NCI-H526 (cell line): ENCODE measurements at places on chromosomes 6 and 20.

DNA sequence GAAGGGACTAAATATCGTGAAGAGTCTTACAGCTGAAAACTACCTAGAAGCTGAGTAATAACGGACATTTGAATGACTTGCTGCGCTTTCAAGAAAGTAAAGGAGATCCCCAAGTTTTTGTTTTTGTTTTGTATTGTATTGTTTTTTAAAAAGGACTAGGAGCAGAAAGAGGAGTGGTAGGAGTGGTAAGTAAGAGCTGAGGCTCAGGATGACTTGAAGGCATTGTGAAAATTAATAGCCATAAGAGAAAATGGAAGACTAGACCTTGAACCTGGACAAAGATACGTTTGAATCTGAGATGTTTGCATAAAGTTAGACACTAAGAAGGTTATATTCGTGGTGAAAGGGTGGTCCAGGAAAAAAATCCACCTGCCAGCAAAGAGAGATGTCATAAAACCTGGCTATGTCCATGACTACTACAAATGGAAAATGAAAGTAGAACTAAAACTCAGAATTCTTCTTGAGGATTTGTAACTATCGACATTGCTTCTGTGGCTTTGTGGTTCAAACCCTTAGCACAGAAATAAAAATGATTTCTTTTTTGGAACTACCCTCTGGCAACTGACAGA, 824.8 kb upstream of the FLRT3 start:
- DNase-seq, result no peak

DNA sequence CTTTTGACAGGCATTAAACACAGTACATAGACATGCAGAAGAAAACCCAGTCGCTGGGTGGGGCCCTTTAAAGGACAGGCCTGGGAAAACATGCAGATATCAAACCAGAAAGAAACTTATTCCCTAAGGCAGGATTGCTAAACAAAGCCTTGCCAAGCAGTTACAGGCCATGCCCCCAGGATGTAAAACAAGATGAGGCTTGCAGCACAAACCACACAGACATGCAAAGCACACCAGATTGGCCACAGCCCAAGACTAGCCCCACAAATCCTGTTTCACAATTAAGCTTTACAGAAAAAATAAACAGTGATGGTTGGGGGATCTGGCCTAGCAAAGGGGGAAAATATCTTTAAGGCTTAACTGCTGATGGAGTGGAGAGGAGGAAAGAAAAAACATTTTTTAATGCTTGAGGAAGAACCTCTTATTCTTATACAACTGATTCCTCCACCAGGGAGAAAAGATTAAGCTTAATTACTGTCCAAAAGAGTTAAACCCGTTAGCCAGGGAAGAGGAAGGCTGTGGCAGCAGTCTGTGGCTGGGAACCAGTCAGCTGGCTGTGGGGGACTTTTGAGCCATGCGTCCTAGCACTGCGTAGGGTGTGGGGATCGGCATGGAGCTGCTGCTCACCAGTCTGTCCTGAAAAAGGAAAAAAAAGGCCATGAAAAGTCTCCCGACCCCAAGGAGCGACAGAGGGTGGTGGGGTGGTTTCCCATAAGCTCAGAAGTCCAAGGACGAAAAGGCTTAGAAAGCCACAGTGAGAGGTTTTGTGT, 28.4 kb downstream of the COL19A1 start:
- DNase-seq, result peak; percentile 62

DNA sequence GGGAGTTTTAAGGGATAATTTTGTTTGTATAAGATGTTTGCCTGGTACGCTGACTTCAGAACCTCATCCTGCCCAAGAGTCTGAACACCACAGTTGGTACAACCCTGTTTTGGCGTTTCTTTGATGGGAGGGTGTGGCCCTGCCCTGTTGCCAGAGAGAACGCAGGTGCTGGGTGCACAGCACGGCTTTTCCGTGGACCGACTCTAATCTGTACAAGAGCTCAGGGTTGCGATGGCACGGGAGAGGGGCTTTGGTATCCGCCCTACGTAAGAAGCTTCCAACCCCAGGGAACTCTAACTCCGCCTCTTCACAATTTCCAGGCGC, 1.3 kb downstream of the CYP24A1 start:
- DNase-seq, result peak; percentile 56

GRCh38 chr6:74133073-74133472, 437.1 kb downstream of the CD109 start:
- DNase-seq, result no peak

GRCh38 chr6:148528292-148528691, 185.7 kb downstream of the SASH1 start:
- DNase-seq, result peak; percentile 15

GRCh38 chr6:1745814-1746213, 136.1 kb downstream of the FOXC1 start:
- no peak for DNase-seq

- no peak for DNase-seq
Observed at GRCh38 chr20:47927385-47927851, 142.1 kb upstream of the SULF2 start.

- no peak for DNase-seq
Observed at GRCh38 chr20:388034-388994, 7.8 kb downstream of the TRIB3 start.

GRCh38 chr6:144912474-144912873, 627.3 kb downstream of the UTRN start:
- no peak for DNase-seq

- DNase-seq, result peak; percentile 73
Observed at GRCh38 chr20:10357974-10358373, 76.0 kb downstream of the MKKS start.

- no peak for DNase-seq
Observed at GRCh38 chr20:60804918-60805630, 447.0 kb upstream of the CDH4 start.

GRCh38 chr20:22861990-22862389, 173.1 kb upstream of the SSTR4 start:
- DNase-seq, result no peak
